ENCODE measurements at places on chromosomes 2 and 18.

DNA sequence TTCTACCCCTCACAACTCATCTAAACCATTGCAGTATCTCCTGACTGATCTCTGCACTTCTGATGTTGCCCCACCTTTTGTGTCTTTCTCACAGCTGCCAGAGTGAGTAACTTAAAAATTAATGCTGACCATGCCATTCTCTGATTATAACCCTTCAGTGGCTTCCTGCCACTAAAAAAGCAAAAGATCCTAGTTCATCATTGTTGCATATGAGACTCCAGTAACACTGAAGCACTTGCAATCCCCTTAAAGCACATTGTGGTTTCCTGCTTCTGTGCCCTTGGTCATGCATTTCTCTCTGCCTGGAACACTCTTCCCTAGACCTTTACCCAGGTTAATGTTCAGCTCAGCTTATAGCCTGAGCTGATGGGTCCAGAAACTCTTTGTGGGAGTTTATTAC lies 95.1 kb upstream of the WDSUB1 start:
- DNase-seq, result no peak

- no peak for DNase-seq
Observed at GRCh38 chr2:147100406-147101035, 744.3 kb upstream of the ACVR2A start.

DNA sequence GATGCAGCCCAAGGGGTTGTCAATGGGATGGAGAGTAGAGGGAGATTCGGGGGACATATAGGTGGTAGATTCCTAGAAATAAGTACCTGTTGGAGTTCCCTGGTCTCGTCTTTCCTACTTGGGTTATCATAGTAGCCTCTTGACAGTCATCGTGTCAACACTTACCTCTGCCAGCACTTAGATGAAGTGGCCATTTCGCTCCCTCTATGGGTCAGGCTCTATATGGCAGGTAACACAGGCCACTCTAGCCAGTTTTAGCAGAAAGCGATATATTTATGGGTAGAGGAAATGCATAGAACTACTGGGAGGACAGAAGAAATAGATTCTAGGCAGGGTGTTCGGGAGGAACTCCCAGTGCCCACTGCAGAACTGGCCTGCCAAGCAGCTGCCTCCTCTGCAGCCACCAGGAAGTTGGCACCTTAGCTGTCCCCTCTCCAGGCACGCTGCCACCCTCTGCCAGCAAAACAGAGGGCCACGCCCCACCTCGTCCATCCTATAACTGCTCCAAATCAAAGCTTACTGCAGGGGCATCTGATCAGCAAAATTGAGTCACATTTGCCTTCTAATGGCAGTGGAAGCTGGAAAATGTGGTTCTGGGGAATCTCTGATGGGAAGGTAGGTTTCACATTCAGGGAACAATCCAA lies 181.3 kb downstream of the INSIG2 start:
- no peak for DNase-seq

DNA sequence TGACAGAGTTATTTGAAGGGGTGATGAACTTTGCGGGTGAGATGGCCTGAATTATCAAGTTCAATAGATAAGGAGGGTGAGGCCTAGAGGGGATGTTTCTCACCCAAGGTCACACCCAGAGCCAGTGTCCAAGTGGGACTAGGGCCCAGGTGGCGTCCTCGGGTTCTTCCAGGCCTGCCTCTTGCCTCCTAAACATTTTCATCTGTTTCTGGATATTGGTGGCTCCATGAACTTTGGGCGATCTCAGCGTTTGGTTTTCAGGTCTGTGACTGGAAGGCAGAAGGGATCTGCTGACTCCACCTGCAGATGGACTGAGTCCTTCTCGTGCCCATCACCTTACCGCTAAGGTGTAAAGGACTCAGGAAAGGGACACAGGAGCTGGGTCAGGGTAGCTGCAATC lies 137.3 kb downstream of the DDX1 start:
- no peak for DNase-seq

DNA sequence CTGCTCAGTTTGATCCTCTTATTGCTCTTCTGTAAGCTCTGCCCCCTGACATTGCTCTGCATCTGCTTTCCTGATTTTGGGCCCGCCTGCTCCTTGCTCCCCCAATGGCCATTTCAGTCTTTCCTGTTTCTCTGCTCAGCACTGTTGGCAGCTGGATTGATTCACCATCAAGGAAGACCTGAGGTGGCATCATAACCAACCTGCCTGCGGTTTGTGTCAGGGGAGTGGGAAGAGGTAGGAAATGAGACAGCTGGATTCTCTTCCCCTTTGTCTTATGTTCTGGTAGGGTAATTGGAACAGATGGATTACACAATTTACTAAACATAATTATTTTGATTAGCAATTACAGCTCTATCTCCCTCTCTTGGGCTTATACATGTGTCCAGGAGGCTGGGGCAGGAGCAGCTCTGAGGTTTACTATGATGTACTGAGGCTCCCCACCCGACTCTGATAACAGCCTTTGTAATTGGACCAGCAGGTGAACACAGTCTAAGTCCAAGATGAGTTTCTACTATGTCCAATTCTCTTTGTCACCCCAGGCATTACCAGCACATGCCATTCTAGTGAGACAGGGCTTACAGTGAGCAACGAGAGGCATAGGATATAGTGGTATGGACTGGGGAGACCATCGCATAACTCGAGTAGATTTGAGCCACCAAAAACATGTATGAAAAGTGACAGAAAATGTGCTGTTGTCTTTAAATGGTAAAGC lies 151.8 kb upstream of the MMADHC start:
- no peak for DNase-seq

DNA sequence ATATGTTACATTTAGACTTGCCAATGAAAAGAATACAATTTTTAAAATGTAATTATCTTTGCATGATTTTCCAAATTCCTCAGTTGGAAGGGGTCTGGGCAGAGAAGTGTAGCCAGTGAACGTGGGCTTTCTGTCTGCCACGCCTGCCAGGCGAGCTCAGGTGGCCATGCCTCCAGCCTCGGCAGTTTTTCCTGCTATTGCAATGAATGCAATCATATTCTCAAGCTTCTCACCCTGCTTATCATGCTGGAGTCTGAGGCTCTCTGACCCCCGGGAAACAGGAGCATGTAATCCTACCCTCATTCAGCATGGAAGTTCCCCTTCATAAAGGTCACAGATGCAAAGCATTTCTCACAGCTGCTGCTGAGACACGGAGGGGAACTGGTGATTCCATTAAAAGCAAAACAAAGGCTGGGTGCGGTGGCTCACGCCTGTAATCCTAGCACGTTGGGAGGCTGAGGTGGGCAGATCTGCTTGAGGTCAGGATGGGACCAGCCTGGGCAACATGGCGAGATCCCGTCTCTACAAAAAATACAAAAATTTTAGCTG lies 154.8 kb downstream of the MBP start:
- DNase-seq, result no peak

GRCh38 chr2:153864022-153864421 lies 7.7 kb upstream of the GALNT13 start:
- DNase-seq, result no peak

DNA sequence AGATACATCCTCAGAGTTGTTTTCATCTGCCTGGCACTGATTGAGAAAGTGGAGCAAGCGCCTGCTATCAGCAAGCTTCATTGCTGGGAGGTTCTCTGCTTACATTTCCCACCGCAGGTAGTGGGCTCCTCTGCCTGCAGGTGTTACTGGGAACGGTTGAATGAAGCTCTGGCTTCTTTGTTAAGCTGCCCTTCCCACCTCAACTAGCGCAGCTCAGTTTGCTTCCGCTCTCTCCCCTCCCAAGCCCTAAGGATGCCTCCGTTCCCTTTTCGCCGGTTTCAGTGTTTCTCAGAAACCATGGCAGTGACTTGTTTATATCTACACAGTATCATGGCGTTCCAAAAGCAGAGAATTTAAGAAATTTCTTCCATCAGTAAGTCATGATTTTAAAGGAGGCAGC lies 72.2 kb upstream of the B3GNT7 start:
- no peak for DNase-seq

- DNase-seq, result no peak
Observed at GRCh38 chr2:224472827-224473226, 70.9 kb upstream of the FAM124B start.

DNA sequence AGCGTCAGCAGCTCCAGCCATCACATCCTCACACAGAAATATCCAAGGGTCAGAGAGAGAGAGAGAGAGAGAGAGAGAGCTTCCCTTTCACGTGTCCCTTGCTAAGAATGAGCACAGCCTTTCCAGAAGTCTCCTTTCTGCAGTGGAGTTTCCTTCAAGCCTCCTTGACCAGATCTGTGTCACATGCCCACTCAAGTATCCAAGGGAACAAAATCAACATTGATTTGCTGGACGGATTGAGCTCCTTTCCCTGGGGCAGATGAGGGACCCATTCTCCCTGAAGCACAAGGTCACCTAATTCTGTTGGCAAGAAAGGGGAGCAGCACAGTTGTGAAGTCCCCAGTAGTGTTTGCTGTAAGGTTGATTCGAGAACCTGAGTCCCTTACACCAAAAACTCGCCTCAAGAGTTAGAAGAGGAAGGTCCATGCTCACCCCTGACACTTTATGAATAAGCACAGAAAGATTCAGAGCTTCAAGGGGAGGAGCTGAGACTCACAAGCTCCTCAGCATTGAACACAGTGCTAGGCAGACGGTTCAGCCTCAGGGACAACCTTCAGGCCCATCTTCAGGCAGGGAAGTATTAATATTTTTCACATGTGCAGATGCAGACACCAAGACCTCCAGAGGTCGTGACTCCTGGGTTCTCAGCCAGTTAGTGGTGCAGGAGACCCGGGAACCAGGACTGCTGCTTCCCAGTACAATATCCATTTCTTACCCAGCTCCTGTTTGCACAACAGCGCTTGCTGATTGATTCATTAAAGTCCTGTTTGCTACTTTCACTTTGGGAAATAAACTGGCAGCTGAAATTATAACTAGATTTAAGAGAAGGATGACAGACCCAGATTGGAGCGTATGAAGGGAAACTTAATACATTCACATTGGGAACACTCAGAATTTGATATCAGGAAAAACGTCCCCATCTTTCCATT lies 38.2 kb upstream of the MARCO start:
- DNase-seq, result no peak

DNA sequence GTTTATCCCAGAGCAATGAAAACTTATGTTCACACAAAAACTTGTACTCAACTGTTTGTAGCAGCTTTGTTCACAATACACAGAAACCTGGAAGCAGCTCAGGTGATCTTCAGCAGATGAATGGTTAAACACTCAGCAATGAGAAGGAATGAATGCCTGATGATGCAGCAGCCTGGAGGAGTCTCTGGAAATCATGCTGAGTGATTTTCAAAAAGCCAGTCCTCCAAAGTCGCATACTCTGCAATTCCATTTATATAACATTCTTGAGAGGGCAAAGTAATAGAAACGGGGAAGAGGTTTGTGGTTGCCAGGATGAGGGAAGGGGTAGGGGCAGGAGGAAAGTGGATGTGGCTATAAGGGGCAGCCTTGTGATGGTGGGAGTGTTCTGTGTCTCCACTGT lies 108.1 kb downstream of the CTIF start:
- no peak for DNase-seq

GRCh38 chr2:232075859-232076258 lies 114.3 kb downstream of the DIS3L2 start:
- no peak for DNase-seq
